Smooth muscle cell of the umbilical artery (primary cell): ENCODE measurements at places on chromosomes 7 and 10. TPM values are rescaled to one million over a fixed set of nuclear protein-coding genes. Genes with fewer than 3 reads are reported as not detected.

GJD4 gene
- total RNA-seq: not detected in 2 replicates

CTAGE15 gene
- not detected in 2 replicates for total RNA-seq

FAM180A gene
- 7.2 TPM in 1 of 2 replicates, not detected in the other for total RNA-seq

WNT8B gene
- not detected in 2 replicates for total RNA-seq

CRTAC1 gene
- under 0.01 TPM in 1 of 2 replicates, not detected in the other for total RNA-seq

WDR86 gene
- 8.6 TPM in 1 of 2 replicates, not detected in the other for total RNA-seq

CCZ1 gene
- 50.4 and 58.8 TPM in 2 replicates for total RNA-seq

SPACDR gene
- 0.30 and 1.5 TPM in 2 replicates for total RNA-seq

RNF148 gene
- 0.92 TPM in 1 of 2 replicates, not detected in the other for total RNA-seq

IFIT1B gene
- not detected in 2 replicates for total RNA-seq

CLDN3 gene
- total RNA-seq: not detected in 2 replicates

VIPR2 gene
- total RNA-seq: not detected in 2 replicates

CYP3A4 gene
- not detected in 2 replicates for total RNA-seq

NKX2-3 gene
- 0.14 and 0.89 TPM in 2 replicates for total RNA-seq

LIPJ gene
- not detected in 2 replicates for total RNA-seq

PNLIPRP1 gene
- not detected in 2 replicates for total RNA-seq

CPN1 gene
- not detected in 2 replicates for total RNA-seq

INPP5F gene
- total RNA-seq: 48.5 and 50.5 TPM in 2 replicates

CHN2 gene
- 0.28 and 1.5 TPM in 2 replicates for total RNA-seq

SCD gene
- 366 and 582 TPM in 2 replicates for total RNA-seq

ZNF853 gene
- total RNA-seq: 3.9 and 5.3 TPM in 2 replicates

OR13A1 gene
- total RNA-seq: not detected in 2 replicates

MMD2 gene
- total RNA-seq: not detected in 2 replicates

ENKUR gene
- 0.18 TPM in 1 of 2 replicates, not detected in the other for total RNA-seq

GRM3 gene
- total RNA-seq: not detected in 2 replicates

ADCYAP1R1 gene
- total RNA-seq: not detected in 2 replicates

HOXA5 gene
- 1.8 and 2.7 TPM in 2 replicates for total RNA-seq

CHST3 gene
- total RNA-seq: 13.1 and 35.0 TPM in 2 replicates

OPN4 gene
- total RNA-seq: 0.14 TPM in 1 of 2 replicates, not detected in the other

FKBP6 gene
- total RNA-seq: not detected in 2 replicates

MSMB gene
- total RNA-seq: not detected in 2 replicates

AKR1B15 gene
- total RNA-seq: not detected in 2 replicates

PTER gene
- total RNA-seq: 7.7 and 8.9 TPM in 2 replicates

PBLD gene
- 3.9 and 4.7 TPM in 2 replicates for total RNA-seq

PAPOLB gene
- 0.05 TPM in 1 of 2 replicates, not detected in the other for total RNA-seq

LIPN gene
- total RNA-seq: not detected in 2 replicates

DOCK4 gene
- 4.8 and 14.4 TPM in 2 replicates for total RNA-seq

MOGAT3 gene
- total RNA-seq: not detected in 2 replicates

SLC39A12 gene
- not detected in 2 replicates for total RNA-seq

HOXA1 gene
- total RNA-seq: 0.59 and 1.2 TPM in 2 replicates

DPCD gene
- total RNA-seq: 44.2 and 81.4 TPM in 2 replicates

SPDYE1 gene
- not detected in 2 replicates for total RNA-seq

TNKS2 gene
- 68.3 and 78.8 TPM in 2 replicates for total RNA-seq

CNTNAP2 gene
- total RNA-seq: 0.46 and 3.6 TPM in 2 replicates

RASA4 gene
- 2.1 and 3.4 TPM in 2 replicates for total RNA-seq

C10orf67 gene
- 0.18 TPM in 1 of 2 replicates, not detected in the other for total RNA-seq

ZWINT gene
- 3.6 and 18.5 TPM in 2 replicates for total RNA-seq

OGDHL gene
- total RNA-seq: 0.14 and 0.59 TPM in 2 replicates

ZNF425 gene
- 3.6 and 4.5 TPM in 2 replicates for total RNA-seq

TMEM225B gene
- 0.89 TPM in 1 of 2 replicates, not detected in the other for total RNA-seq

HMX3 gene
- total RNA-seq: not detected in 2 replicates

GFRA1 gene
- total RNA-seq: 0.30 and 0.46 TPM in 2 replicates

ELAPOR2 gene
- total RNA-seq: 1.8 and 8.9 TPM in 2 replicates
